ENCODE measurements at places on chromosomes 12 and 14.
A peak's percentile ranks its signal among the peaks of the same experiment; 100 is the strongest.

DNA sequence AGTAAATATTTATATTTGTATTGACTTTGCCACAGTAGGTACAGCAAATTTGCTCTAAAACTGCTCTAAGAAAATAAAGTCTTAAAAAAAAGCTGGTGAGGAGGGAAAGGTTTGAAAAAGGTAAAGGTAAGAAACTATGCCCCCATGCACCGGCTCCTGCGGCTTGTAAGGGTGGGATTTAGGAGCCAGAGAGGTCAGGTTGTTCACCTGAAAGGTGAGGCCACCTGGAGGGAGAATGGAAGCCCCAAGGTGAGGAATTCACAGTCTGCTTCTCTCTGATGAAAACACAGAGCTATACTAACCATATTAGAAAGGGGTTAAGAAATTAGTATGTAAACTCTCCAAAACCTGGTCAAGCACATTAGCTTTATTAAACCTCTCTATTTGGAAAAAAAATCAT lies 31.8 kb downstream of the CPM start:
- DNase-seq = no peak

- DNase-seq = no peak
Measured at GRCh38 chr14:52801014-52801712, 9.8 kb upstream of the GNPNAT1 start.

- no peak for DNase-seq
Measured at GRCh38 chr14:97178781-97179180, 381.6 kb downstream of the VRK1 start.

GRCh38 chr12:25063873-25064628 lies 115.2 kb upstream of the BCAT1 start:
- DNase-seq = no peak

- DNase-seq = no peak
Measured at GRCh38 chr12:124861898-124862676, 1.6 kb downstream of the SCARB1 start.

GRCh38 chr12:89695830-89696229 lies 12.8 kb downstream of the ATP2B1 start:
- DNase-seq = peak; percentile 31

DNA sequence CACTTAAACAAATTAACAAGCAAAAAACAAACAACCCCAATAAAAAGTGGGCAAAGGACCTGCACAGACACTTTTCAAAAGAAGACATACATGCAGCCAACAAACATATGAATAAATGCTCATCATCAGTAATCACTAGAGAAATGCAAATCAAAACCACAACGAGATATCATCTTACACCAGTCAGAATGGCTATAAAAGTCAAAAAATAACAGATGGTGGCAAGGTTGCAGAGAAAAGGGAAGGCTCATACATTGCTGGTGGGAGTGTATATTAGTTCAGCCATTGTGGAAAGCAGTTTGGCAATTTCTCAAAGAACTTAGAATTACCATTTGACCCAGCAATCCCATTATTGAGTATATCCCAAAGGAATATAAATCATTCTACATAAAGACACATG lies 34.6 kb upstream of the NT5DC3 start:
- no peak for DNase-seq

GRCh38 chr14:102951799-102952198 lies 29.3 kb downstream of the AMN start:
- no peak for DNase-seq

DNA sequence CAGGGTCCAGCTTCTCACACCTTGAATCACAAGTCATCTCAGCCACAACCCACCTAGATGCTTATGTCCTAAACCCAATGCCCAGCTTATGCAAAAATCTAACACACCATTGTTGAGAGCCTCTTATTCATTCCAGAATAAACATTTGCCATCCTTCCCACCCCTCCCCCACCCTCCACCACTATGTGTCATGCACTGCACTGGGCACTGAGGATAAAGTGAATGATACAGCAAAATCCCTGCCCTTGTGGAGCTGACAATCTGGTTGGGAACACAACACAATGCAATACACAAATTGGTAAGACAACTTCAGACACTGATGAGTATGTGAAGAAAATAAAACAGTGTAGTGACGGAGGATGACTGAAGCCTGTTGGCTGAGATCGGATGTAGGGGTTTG lies 1.4 kb upstream of the GLTP start:
- no peak for DNase-seq

Measured in NCI-H1417 (cell line).